Stimulated activated CD8-positive, alpha-beta memory T cell treated with anti-CD3 and anti-CD28 coated beads, Interleukin-7, amount 100 ng/mL, for 48 hours (primary cell): ENCODE measurements at places on chromosomes 2 and 18.

DNA sequence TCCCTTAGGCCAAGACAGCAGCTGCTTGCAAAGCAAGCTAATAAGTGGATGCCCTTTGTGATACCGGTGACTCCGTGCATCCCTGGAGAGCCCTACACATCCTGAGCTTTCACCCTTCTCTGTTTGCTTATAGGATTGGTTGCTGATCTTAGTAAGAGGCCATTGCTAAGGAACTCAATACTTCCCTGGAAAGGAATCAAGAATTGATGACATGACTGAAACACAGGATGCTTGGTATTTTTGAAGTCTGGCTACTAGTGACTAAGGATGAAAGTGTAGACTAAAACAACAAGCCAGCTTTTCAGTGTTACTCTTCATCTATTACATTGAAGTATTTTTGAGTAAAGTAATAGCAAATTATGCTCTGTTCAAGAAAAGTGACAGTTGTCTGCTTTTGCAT, 123.0 kb upstream of the SERPINE2 start:
- no peak for DNase-seq

- DNase-seq: no peak
Measured at GRCh38 chr2:73176205-73176880, 26.0 kb upstream of the NOTO start.

DNA sequence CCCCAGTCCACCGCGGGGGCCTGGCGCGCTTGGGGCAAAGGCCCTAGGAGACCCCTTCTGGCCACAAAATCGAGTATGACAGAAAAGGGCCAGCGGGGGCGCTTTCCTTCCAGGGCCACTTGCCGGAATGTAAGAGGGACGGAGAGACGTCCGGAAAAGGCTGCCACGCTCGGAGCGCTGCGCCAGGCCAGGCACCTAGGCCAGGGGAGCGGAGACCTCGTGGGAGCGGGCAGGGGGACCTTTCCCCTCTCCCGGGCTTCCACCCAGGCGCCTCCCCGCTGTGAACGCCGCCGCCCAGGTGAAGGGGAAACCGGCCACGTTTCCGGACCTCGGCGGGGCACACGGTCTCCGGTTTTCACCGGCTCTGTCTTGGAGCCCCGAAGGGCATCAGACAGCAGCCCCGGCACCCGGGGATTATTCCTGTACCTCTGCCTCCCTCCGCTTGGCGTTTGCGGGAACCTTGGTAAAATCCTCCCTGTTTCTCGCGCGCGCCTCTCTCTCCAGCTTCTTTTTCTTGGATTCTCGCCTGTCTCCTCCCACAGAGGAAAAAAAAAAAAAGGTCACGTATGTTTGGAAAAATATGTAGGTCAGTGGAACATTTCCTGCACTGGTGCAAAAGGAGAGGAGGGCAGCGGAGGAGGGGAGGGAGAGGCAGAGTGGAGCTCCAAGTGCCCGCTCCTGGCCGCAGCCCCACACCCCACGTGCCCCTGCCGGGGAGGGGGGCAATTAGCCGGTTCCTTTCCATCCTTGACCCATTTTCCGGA, 1.2 kb upstream of the NPAS2 start:
- no peak for DNase-seq

DNA sequence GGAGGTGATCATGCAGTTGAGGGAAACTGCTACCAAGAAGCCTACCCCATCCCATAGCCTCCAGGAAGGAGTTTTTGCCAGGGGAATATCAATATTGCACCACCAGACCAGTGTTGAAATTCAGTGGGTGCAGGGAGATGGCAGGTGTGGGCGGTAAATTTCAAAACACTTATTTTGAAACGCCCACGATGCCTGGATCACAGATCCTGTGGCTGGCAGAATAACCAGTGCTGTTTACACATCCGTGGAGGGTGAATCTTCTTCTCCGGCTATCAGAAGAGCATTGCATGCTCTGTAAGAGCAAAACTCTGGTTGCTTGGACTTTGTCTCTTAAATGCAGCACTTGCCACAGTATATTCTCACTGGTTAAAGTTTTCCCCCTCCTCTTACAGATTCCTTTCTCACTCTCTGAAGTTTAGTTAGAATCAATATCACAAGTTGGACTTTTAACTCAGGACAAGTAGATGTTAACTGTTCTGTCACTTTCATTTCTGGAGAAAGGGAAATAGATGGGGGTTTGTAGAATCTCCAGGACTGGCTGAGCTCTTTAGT, 70.5 kb upstream of the ZCCHC2 start:
- peak; percentile 20 for DNase-seq

DNA sequence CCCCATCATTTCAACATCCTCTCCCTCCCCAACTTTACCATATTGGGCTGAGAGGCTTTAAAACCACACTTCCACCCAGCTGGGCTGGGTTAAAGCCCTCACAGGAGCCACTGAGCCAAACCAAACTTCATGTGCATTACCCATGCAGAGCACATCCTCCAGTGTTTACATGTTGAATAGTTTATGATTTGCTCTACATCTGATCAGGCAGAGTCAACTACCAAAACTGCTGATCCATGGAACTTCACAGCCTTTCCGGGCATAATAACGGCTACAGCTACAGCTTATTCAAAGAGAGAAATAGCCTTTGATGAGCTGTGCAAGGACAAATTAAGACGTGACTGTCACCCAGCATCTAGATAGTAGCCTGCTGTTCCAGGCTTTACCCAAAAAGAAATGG, 39.0 kb downstream of the MAIP1 start:
- no peak for DNase-seq

DNA sequence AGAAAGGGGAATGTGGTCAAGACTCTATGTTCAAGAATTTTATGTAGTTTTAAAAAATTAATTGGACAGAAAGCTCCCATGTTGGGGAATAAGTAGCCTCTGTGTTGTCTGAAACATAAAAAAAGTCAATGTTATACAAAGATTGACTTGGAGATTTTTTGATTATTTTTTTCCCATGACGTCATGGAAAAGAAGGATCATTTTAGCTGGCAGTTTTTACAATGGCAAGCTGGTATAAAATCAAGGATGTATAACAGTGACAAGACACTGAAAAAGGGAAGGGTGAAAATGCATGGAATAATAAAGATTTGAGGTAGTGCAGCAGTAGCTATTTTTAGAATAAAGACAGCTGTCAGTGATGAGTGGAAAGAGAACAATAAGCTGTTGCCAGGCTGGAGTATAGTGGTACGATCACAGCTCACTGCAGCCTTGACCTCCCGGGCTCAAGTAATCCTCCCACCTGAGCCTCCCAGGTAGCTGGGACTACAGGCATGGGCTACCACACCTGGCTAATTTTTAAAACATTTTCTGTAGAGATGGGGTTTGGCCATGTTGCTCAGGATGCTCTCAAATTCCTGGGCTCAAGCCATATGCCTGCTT, 9.2 kb downstream of the SLC39A10 start:
- DNase-seq: no peak

- no peak for DNase-seq
Measured at GRCh38 chr2:142870526-142870925, 6.9 kb upstream of the KYNU start.
